ENCODE measurements at places on chromosomes 1 and 21. TPM values are rescaled to one million over a fixed set of nuclear protein-coding genes. Genes with fewer than 3 reads are reported as not detected.

The CRYAA gene
- 0.14 TPM for polyA plus RNA-seq

The SYT11 gene
- polyA plus RNA-seq = 20.7 TPM

- DNase-seq = no peak
Measured at GRCh38 chr1:147218606-147219005, 6.5 kb downstream of the FMO5 start.

GRCh38 chr1:234369784-234370183 is 3.5 kb upstream of the COA6 start:
- no peak for DNase-seq

DNA sequence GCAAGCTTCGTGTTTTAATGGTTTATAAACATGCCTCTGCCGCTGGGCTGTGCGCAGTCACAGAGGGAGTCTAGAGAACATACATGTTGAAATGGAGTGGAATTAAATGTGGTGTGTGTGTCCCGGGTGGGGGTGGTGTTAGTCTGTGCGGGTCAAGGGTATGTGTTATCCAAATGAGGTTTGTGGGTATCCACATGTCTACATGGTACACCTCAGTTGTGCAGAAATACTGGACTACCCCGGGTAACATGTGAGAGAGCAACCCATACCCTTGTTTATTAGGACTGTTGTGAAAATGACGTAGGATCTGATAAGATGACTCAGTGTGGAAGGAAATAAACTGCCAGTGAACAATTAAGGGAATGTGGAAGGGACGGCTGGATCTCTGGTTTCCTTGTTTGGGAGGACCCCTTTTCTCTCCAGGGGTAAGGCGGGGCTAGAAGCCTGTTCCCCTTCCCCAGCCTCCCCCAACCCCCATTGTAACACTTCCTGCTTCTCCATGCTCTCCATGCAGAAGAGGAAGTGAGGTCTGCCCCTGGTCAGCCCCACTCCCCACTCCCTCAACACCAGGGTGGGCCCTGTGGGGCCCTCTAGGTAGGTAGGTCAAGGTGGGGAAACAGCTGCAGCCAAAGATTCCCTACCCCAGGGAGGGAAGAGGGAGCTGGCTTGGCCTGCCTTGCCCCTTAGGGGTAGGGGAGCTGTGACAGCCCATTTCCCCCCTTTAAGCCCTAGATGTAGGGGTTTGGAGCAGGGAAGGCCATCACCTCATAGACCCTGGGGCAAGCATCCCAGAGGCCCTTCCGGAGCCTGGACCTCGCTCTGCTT is 690 bp downstream of the EPS8L3 start:
- DNase-seq = no peak

DNA sequence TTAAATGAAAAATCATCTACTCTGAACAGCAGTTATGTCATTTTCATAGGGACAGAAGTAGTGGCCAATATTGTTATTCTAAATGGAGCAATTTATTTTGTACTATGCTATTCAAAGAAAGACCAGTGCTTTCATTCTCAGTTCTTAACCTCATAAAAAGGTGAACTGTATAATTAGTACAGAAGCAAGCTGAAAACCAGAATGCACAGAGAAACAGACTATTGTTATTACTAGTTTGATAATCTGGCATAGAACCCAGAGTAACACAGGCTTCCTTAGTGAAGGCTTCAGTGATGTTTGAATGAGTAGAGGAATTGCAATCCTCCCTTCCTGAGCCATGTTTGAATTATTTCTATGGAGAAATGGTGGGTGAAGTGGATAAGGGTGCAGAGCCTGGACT is 131.6 kb upstream of the LRRC7 start:
- DNase-seq = no peak

The ALPL gene
- polyA plus RNA-seq = 29.1 TPM

DNA sequence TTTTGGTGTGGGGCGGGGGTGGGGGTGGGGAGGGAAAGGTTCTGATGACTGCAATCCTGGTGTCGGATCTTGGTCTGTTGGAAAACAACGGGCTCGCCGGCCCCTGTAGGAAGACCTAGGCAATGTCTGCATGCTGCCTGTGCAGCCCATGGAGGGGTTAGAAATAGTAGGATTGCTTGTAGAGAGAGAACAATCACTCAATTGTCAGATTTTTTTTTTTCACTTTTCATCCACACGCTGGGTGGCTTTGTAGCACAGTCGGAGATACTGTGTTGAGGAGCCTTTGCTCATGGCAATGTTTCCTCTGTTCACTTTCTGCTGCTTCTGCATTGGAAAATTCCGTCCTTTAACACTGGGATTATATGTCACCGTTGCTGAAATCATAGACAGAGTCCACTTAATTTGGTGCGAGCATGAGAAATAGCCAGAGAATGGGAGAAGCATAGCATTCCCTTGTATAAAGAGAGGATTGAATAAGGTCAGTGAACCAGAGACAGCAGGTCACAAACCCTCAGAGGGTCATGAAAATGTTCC is 107.5 kb downstream of the MRPS6 start:
- no peak for DNase-seq

- DNase-seq = no peak
Measured at GRCh38 chr1:61436491-61437120, 288.3 kb downstream of the TM2D1 start.

- DNase-seq = no peak
Measured at GRCh38 chr1:168430321-168430720, 113.5 kb downstream of the XCL2 start.

The FOXO6 gene
- 1.5 TPM for polyA plus RNA-seq

DNA sequence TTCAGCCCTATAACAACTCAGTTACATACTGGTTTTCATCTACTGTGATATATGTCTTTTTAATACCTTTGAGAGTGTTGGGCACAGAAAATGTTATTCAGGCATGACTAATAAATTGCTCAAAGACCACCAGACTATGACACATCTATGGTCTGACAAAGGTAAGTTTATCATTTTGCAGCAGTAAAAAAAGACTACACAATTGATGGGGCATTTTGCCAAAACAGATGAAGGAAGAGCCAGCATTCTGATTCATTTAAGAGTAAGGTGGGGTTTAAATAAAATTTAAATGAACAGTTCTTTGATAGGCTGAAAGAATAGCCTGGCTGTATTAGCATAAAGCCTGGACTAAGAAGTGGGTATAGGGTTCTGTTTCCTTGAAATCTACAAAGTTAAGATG is 8.8 kb upstream of the RNPC3 start:
- DNase-seq = no peak

GRCh38 chr1:227869851-227870305 is 54.4 kb downstream of the PRSS38 start:
- DNase-seq = no peak

The RNF207 gene
- 19.9 TPM for polyA plus RNA-seq

- DNase-seq = no peak
Measured at GRCh38 chr1:25519624-25520023, 23.8 kb upstream of the LDLRAP1 start.

The LRRC53 gene
- not detected for polyA plus RNA-seq

GRCh38 chr1:116288201-116288598 is 84.8 kb upstream of the ATP1A1 start:
- DNase-seq = no peak

The TSPAN2 gene
- polyA plus RNA-seq = 44.0 TPM

The KRTAP12-2 gene
- polyA plus RNA-seq = not detected

- no peak for DNase-seq
Measured at GRCh38 chr1:30694280-30695175, 28.9 kb downstream of the MATN1 start.

GRCh38 chr1:208223136-208223535 is 21.0 kb downstream of the PLXNA2 start:
- no peak for DNase-seq

DNA sequence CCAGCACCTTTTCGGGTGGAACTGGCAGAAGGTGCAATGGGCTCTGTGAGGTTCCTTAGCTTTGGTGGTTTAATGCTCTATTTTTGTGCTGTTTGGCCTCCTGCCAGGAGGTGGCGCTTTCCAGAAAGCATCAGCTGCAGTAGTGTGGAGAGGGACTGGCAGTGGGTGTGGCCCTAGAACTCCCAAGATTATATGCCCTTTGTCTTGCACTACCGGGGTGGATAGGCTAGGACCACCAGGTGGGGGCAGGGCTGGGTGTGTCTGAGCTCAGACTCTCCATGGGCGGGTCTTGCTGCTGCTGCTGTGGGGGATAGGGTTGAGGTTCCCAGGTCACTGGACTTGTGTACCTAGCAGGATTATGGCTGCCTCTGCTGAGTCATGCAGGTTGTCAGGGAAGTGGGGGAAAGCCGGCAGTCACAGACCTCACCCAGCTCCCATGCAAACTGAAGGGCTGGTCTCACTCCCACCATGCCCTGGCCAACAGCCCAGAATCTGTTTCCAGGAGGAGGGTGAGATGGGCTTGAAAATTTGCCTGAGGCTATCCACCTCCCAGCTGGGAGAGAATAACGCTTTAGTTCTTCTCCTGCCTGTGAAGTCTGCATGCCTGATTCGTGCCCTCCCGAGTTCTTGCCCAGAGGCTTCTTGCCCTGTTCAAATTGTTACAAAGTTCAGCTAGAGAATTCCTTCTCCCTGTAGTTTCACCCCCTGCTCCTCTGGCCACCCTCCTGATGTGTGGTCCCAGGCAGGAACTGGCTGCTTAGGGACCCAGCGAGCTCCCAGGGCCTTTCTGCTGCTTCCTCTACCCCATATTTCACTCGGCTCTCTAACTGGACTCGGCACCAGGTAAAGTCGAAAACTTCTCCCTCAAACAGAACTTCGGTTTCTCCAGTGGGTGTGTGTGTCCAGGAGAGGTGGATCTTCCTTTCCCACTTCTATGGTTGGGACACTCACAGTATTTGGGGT is 76.5 kb upstream of the BTG3 start:
- DNase-seq = no peak

DNA sequence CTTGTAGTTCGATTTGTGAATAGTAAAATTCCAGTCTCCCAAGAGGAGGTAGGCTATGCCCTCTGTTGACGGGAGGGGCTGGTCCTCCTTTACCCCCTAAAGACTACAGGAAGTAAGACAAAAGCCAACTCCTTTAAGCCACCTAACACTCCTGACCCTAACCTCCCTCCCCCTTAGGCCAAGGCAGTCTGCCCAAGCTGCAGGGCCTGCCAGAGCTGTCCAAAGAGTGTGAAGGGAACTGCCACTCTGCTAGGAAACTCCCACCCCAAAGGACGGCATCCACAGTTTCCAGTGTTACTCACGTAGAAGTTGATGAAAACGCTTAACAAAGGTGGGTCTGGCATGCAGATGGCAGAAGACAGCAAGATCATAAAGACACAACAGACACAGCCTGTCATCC is 803.2 kb downstream of the PLA2G4A start:
- no peak for DNase-seq
